Fibroblast of villous mesenchyme (primary cell): ENCODE measurements at places on chromosomes 12 and 14. TPM values are rescaled to one million over a fixed set of nuclear protein-coding genes. Genes with fewer than 3 reads are reported as not detected.

- no peak for DNase-seq
Observed at GRCh38 chr14:105283899-105284298, 16.9 kb downstream of the BRF1 start.

GRCh38 chr14:36973806-36974442 lies 198.5 kb downstream of the SLC25A21 start:
- DNase-seq: peak; percentile 47

- DNase-seq: no peak
Observed at GRCh38 chr14:93430315-93431035, at the start of gene UNC79. TSS of gene UNC79 (plus strand) at chr14:93430939. CDS start at chr14:93431030, 91 bp downstream.

GRCh38 chr14:68935761-68936214 lies 43.3 kb downstream of the ACTN1 start:
- DNase-seq: peak; percentile 44

DNA sequence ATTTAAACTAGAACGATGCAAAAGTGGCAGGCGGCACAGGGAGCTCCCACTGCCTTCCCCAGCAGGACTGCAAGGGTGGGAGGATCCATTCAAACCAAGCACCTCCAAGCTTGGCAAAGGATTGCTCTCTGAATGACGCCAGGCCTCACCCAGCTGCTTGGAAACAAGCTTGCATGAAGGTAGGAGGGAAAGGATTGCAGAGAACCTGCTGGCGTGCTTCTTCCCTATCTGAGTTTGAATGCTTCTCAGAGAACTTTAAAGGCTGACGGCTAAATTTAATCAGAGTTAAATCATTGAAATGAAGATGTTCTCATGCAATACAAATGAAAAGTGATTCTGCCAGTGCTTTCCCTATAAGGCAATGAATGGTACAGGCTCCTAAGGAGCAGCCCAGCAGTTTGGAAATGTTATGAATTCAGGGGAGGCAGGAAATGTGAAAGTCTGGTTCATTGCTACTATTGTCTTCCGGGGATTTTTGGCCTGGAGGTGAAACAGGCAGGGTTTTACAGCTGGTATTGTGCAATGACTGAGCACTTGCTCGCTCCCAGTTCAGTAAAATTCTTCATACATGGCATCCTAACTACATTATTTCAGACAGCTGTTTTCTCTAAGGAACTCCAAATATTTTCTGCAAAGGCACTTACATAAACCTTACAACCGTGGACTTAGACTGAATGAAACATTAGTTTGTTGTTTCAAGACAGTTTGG lies 31.9 kb upstream of the DUSP6 start:
- DNase-seq: peak; percentile 95

DNA sequence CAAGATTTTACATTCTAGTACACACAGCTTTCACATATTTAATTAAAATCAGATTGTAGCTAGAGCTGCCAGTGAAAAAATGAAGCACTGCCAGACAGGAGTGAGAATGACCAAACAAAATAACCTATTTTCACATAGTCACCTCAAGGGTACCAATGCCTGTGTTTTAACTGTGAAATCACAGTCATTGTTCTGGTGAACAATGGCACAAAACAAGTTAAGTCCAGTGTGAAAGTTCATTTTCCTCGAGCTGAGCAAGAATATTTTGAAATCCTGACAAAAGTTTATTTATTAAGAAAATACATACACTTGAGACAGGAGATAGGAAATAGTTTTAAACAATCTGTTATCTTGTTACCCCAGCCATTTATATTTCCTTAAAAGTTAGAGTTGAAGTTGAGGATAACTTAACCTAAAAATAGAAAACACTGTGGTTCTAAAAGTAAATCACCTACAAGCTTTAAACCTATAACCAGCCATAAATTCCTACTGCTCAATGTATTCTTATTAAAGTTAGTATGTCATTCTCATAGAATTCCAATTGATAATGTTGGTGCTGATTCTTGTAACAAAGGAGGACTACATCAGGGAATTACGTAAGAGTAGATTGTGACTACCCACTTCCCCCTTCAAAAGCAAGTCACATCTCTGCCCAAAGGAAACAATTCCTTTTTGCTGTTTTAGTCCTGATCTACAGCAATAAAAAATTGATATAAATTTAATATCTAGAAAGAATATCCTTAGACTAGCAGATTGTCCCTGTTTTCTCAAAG lies 15.9 kb downstream of the DENND5B start:
- DNase-seq: peak; percentile 28

GRCh38 chr12:38977132-38977531 lies 71.7 kb upstream of the CPNE8 start:
- DNase-seq: no peak

- DNase-seq: no peak
Observed at GRCh38 chr12:27541031-27541719, 17.2 kb downstream of the PPFIBP1 start.

- DNase-seq: no peak
Observed at GRCh38 chr12:3303410-3304136, 187.4 kb upstream of the PRMT8 start.

DNA sequence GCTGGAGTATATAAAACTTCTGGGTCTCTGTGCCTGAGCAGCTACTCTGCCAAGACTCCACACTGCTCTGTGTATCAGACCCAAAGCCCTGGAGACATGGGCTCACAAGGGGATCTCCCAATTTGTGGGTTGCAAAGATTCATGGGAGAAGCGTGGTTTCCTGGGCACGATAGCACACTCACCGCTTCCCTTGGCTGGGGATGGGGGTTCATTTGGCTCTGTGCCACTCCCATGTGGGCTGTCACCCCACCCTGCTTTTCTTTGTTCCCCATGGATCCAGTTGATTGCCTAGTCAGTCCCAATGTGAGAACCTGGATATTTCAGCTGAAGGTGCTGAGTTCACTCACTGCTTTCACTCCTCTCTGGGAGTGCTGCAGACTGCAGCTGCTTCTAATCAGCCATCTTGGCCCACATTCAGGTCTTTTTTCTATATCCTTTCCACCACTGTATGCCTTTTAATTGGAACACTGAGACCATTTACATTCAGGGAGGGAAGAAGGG lies 40.0 kb upstream of the PCNX4 start:
- DNase-seq: peak; percentile 5

DNA sequence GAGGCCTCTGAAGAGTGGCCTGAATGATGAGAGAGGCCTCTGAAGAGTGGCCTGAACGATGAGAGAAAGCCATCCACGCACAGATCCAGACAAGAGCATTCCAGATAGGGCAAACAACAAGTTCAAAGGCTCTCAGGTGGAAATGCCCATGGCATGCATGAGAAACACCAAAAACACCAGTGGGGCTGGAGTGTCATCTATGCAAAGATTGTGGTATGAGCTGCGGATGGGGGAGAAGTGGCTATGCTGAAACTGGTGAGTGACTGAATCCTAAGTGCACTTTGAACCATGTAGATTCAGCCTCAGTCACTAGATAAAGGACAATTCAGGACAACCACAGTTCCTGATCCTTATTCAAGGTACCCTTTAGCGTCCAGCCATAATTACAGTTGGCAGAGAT lies 79.4 kb upstream of the GZMB start:
- DNase-seq: no peak

DNA sequence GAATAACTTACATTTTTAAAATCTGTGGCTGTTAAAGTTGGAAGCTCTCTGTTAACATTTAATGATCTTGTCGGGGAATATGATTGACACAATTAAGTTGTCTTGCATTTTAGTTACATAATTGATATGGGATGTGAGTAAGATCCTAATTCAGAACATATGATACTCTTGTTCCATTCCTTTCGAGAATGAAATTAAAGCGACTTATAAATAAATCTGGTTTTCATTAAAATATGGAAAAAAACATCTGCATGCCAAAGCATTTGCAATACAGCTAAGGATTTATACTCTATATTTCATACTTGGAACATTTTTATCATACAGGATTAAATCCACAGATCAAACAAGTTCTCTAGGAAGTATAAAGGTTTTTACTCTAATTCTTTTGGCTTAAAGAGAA lies 52.0 kb downstream of the SLC38A6 start:
- no peak for DNase-seq

DNA sequence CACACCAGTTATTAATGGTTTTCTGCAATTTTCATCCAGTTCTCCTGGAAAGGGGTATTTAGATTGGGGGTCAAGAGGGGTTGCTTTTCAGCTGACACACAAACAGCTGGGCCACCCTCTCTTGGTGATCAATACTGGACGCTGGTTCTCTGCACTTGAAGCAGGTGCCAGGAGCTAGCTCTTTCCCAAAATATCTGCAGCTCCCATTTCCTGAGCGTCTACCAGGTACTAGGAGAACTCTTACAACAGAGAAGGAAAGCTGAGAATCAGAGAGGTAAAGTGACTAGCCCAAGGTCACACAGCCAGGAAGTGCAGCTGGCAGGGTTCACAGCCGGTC lies 1.2 kb downstream of the TESC start:
- no peak for DNase-seq

- no peak for DNase-seq
Observed at GRCh38 chr12:125245581-125246557, 180.6 kb downstream of the AACS start.

DNA sequence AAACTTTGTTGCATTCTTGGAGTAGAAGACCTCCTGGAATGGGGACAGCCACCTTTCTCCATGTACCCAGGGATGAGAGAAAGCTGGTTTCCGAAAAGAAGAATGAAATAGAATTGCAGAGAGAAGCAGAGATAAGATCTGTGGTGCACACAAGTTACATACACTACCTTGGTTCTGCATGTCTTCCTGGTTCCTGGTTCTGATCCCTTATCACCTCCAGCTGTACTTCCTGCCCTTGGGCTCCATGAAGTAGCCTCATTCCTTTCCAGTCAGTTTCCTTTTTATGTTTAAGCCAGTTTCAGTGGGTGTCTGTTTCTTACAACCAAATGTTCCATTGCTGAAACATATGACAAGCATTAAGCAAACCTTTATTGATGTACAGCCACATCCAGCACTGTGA lies 69.3 kb downstream of the FBXW8 start:
- DNase-seq: no peak

DNA sequence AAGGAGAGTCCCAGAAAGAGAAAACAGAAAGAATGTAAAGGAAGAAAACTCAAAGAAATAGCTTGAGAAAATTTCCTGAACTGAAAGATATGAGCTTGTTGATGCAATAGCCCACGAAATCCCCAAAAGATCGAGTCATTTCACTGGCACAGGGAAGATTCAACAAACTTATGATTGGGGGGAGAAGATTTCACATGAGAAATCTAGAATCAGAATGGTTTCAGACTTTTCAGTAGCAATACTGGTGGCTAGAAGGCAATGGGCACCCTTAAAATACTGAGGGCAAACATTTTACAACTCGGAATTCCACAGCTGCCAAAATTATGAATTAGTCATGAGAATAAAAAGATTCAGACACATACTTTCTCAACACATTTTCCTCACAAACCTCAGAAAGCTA lies 8.9 kb upstream of the KRT7 start:
- DNase-seq: no peak

DNA sequence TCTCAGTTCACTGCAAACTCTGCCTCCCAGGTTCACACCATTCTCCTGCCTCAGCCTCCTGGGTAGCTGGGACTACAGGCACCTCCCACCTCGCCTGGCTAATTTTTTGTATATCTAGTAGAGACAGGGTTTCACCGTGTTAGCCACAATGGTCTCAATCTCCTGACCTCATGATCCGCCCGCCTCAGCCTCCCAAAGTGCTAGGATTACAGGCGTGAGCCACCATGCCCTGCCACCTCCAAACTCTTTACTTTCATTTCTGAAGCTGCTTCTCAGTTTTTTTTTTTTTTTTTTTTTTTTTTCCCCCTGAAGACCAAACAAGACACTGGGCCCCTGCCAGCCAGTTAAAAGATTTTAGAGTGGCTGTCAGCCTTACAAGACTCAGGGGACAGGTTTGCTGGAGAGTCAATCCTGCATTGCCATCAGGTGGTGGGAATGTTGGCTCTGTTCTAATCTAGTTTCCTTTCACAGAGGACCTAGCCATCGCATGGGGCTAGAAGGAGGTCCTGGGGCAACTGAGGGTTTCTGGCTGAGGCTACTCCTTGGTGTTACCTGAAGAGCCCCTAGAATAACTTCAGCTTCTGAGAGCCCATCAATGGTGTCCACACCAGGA lies 37.4 kb upstream of the HIGD1C start:
- DNase-seq: no peak

- no peak for DNase-seq
Observed at GRCh38 chr12:121611306-121611705, 15.0 kb upstream of the ORAI1 start.

LRP1-AS gene
- total RNA-seq: not detected in 2 replicates

REC8 gene
- 4.2 and 4.7 TPM in 2 replicates for total RNA-seq

KCNJ8 gene
- 5.2 and 19.4 TPM in 2 replicates for total RNA-seq

HCAR3 gene
- not detected in 2 replicates for total RNA-seq

IFI27 gene
- total RNA-seq: 51.4 and 103 TPM in 2 replicates
